ENCODE measurements at places on chromosomes 6 and 20.

DNA sequence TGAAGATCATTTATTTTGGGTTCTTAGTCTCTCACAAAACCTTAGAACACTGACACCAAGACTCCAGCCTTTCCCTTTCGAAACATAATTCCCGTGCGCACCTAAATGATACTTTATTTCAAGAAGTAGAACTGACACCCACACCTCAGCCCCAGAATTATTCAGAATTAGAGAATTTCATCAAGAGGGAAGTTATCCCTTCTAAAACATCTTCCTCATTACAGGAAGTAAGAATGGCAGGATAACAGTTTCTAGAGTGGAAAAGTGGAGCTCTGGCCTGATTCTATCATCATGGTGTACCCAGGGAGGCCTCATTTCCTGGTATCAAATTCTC lies 1.4 kb upstream of the SRXN1 start:
- no peak for DNase-seq

GRCh38 chr20:33526769-33527168 lies 36.9 kb downstream of the CBFA2T2 start:
- DNase-seq, result no peak

DNA sequence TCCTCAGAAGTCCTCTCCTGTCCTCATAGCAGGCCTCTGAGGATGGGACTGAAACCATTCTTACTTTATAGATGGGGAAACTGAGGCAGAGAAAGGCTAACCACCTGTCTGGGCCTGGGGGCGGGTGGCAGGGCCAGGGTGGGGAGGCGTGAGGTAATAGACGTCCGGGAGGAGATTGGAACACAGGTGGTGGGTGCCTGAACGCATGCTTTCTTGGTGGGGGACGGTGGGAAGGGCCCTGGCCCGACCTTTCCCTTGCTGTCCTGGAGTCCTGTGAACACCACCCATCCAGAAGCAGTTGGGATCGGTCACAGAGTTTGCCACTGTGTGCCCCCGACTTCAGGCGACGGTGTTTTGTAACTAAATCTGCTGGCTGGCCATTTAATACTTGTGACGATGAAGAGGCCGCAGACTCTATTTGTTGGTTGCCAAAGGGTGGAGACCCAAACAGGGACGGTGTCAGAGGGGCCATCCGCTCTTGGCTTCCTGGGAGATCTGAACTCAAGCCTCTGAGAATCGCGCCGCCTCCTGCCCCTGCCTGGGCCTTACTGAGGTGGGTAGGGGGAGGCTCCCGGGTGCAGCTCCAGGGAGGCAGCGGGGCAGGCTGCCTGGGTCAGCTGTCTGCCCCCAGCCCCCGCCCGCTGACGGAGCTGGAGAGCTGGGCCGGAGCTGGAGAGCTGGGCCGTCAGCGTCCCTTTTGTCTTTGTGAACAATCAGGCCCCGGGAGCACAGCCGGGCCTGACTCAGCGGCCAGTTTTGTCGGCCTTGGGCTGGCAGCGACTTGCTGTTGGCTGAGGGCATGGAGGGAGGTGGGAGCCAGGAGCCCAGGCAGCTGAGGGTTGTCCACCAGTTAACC lies 4.1 kb downstream of the RBM38 start:
- DNase-seq, result no peak

GRCh38 chr6:36997811-36998722 lies 7.4 kb upstream of the FGD2 start:
- no peak for DNase-seq

- DNase-seq, result no peak
These were observed 405.8 kb downstream of the PHF3 start for GRCh38 chr6:64041373-64041772.

DNA sequence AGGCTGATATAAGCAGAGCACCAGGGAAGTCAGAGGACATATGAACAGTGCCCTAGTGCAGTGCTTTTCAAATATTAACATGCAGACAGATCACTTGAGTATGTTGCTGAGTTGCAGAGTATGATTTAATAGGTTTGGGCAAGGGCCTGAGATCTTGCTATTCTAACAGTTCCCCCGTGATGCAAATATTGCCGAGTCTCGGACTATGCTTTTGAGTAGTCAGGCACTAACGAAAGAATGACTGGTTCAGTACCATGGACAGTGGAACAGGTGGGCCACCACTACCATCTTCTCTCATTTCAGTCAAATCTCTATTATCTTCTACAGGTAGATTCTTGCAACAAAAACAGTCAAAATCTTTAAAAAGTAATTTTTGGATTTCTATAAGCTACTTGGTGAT lies 3.7 kb upstream of the TMEM200A start:
- DNase-seq, result no peak

DNA sequence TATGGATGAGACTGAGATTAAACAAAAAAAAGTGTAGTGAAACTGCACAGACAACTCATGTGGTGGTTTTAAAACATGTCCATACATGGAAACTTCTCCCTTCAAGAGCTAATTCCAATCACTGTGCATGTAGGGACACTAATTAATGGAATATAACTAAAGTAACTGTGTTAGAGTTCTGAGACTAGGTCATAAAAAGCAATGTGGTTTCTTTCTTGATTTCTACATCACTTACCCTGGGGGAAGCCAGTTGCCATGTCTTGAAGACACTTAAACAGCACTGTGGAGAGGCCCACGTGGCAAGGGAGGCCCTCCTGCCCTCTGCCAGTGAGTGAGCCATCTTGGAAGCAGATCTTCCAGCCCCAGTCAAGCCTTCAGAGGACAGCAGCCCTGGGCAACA lies 118.2 kb upstream of the DST start:
- DNase-seq, result no peak

DNA sequence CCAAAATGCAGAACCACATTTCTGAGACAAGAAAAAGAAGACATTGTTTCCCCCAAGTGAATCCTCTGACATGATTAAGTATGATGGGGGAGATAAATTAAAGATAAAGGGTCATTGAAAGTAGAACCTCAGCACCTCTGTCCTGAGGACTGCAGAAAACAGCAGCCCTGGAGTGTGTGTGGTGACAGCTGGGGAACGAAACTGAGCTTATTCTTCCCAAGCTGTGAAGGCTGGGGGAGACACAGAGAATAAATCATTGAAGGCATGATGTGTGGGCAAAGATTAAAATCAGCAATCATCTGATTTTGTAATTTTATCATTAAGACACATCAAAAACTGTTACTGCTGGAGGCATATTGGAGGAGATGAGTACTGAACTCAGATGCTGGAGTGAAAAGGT lies 67.5 kb upstream of the GPR6 start:
- no peak for DNase-seq

Data from activated T-cell treated with anti-CD3 and anti-CD28 coated beads for 4 hours (primary cell).